ENCODE measurements at places on chromosomes 12 and 14.

GRCh38 chr14:95211721-95212504 lies 54.6 kb upstream of the DICER1 start:
- DNase-seq: no peak

- DNase-seq: no peak
Measured at GRCh38 chr12:2234646-2235350, 182.0 kb downstream of the CACNA1C start.

- DNase-seq: peak; percentile 73
Measured at GRCh38 chr12:111056618-111057521, 136.5 kb upstream of the MYL2 start.

DNA sequence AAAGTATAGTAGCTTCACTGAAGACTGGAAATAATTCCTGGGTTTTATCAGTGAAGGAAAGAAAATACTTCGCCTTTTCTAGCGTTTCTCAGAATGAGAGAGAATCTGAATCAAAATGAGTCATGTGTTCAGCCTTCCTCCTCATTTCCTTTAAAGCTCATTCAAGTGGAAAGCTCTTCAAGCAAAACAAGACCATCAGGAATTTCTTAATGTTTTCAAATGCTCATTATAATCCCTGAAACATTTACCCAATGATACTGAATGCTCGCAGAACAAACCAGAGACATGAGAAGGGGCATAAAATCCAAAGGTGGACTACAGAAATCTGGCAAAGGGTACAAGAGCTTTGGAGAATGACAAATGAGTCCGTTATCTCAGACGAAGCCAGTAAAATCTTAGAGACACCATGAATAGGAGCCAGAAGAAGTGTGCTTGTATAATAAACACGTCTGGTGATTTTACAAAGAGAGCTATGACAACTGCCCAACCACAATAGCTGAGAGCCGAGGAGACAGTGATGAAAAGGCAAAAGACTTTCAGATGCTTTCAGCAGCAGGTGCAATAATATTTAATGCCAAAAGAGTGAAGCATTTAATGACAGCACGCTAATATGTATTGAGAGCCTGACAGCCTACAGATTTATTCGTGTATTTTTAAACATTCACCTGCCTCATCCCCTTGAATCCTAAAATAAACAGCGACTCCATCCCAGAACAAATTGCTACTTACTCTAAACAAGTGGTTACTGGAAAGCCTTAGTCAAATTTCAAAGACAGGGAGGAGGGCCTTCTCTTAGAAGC lies 19.0 kb downstream of the SPRING1 start:
- DNase-seq: no peak

DNA sequence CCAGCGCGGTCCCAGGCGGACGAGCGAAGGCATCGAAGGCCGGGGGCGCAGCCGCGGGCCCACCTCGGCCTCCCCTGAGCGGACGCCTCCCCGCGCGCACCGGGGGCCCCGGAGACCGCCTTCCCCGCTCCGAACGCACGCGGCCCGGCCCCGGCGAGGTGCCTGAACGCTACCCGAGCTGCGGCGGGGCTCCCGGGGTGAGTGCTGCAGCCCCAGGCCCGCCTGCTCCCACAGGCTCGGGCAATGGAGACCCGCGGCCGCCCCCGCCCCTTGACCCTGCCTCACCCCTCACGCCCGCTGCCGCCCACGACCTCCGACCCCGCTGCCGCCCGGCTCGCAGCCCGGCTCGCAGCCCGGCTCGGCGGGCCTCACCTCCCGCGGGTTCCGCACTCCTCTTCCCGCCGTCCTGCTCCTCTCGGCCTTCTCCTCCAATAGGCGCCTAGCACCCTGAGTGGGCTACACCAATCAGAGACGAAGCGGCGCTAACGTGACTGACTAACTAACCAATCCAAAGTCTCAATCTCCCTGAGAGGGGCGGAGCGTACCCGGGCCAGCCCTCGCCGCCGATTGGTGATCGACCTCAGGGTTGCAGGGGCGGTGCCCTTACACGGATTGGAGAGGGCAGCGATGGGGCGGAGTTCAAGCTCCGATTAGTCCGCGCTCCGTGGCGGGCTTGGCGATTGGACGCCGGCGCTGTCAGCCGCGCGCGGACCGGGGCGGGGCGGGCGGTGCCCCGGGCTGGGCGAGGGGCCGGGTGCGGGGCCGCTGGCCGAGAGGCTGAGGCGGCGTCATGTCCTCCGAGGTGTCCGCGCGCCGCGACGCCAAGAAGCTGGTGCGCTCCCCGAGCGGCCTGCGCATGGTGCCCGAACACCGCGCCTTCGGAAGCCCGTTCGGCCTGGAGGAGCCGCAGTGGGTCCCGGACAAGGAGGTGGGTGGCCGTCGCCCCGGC lies at the start of the genes XRCC3 and ZFYVE21:
XRCC3 (minus strand) TSS at position 400 of the 949 bp plus-strand sequence. CDS start 4,364 bp downstream, outside the sequence.
ZFYVE21 (plus strand) TSS at position 759 of the 949 bp plus-strand sequence; CDS start at position 791, 32 bp downstream.
- peak; percentile 100 for DNase-seq

DNA sequence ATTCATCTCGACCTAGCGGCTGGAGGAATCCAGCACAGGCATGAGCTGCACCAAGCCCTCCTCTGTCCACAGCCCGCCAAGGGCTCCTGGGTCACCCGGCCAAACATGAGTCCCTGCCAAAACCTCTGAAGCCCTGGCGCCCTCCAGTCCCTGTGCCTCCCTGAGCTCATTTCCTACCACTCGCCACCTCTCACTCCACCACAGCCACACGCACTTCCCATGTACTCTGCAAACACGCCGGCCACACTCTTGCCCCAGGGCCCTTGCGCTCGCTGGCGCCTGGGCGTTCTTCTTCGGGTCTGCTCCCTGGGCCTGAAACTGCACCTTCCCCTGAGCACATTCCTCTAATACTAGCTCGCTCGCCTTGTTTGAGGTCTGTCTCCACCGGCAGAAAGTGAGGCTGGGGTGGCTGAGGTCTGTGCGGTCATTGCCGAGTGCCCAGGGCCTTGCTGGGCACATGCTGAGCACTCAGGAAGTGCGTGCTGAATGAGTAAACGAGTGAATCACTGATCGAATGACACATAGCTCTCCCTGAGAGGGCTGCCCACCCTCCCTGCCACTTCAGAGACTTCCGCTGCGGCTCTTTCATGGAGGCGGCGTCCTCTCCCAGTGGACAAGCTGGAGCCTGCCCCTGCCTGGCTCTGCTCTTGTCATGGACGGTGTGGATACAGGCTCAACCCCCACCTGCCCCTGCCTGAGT lies 33.7 kb upstream of the DLK1 start:
- DNase-seq: no peak

- DNase-seq: no peak
Measured at GRCh38 chr14:38578278-38578681, 322.4 kb upstream of the CLEC14A start.

DNA sequence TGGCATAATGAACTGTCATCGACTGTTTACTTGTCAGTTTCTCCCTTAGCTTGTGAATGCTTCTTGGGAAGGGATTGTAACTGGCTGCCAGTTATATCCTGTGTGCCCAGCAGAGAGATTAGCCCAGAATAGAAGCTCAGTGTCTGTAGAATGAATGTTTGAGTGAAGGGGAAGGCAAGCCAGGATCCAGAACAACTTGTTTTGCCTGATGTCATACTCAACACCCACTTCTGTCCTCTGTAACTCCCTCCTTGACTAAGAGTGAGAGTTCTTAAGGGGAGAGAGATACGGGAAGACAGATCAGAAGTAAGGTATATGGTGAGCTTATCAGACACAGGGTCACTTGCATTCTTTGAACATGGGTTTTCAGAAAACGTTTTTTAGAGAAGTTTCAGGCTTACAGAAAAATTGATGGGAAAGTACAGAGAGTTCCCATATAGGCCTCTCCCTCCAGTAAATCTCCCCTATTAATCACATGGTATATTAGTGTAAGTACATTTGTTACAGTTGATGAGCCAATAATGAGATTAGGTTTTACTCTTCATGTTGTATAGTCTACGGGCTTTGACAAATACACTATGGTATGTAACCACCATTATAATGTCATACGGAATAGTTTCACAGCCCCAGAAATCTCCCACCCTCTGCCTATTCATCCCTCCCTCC lies 5.6 kb upstream of the SPPL3 start:
- no peak for DNase-seq

GRCh38 chr12:75439048-75439447 lies 41.5 kb upstream of the GLIPR1 start:
- no peak for DNase-seq

DNA sequence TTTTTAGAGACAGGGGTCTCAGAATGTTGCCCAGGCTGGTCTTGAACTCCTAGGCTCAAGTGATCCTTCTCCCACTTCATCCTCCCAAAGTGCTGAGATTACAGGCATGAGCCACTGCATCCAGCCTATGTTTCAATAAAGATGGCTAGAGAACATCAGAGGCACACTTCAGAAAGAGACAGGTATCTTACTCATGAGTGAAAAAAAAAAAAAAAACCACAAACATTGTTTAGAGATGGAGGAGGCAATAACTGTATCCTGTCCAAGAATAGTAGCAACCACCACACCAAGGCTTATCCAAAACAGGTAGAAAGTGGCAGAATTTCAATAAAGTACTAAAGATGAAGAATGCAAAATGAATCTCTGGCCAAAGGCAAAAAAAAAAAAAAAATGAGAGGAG lies 30.3 kb downstream of the EEA1 start:
- DNase-seq: no peak

- no peak for DNase-seq
Measured at GRCh38 chr14:77623201-77623600, 6.8 kb upstream of the SPTLC2 start.

GRCh38 chr14:99664058-99664936 lies 19.4 kb downstream of the HHIPL1 start:
- no peak for DNase-seq

DNA sequence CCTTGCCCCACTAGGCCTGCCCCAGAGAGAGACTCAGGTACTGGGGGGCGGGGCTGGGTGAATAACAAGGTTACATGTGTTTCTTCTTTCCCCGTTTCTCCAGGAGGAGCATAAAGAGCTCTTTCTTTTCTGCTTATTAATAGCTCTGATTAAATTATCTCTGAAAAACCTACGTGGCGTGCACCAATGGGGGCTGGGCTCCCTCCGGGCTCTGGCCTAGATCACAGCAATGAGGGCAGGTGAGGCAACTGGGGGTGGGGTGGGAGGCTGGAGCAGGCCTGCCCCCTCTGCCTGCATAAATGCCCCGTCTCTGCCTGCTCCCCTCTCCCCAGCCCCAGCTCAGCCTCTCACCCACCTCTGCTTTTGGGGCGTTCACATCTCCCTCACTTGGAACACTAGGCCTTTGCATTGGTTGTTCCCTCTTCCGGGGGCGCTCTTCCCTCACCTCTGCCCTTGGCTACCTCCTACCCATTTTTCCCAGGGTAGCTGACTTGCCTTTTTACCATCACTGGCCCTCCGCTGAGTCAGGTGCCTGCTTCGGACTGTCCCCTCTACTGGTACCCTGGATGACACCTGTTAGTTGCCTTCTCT lies 4.1 kb upstream of the FAM222A start:
- DNase-seq: no peak

DNA sequence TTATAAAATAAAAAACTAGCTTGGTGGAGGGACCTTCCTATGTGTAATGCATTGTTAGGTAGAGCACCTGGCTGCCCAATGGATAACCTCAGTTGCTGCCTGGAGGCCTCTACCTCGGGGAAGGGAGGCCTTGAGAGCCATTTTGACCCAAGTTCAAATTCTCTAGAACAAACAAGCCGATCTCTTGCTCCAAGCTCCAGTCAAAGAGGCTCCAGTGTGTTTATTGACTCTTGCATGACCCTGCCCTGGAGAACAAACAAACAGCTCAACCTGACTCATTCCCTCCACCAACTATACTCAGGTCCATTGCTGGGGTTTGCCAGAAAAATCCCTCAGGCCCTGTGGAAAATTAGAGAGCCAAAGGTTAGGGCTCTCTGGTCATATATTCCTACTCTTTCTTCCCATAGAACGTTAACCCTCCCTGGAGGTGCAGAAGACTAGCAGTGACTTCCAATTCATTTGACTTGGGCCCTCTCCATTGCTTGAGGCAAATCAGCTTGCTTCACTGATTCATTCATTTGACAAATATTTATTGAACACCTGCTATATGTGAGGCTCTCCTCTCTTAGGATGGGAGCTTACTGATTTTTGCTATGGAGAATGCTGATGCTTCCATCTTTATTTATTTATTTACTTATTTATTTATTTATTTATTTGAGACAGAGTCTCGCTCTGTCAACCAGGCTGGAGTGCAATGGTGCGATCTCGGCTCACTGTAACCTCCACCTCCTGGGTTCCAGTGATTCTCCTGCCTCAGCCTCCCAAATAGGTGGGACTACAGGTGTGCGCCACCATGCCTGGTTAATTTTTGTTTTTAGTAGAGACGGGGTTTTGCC lies 73.7 kb upstream of the CISTR start:
- no peak for DNase-seq

DNA sequence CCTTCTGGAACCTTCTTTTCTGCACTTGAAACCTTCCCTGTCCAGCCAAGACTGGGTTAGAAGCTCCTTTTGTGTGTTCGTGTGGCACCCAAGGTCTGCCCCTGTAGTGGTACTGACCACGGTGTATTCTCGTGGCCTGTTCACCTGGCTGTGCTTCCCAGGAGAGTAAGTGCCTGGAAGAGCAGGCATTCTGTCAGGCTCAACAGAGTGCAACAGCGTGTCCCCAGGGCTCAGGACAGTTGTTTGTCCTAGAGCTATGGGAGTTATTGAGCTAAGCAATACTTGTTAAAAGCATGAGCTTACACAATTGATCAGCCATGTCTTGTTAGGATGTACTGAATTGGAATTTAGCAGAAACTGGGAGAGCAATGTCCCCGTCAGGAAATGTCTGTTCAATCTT lies 12.9 kb upstream of the SLC38A2 start:
- DNase-seq: no peak

DNA sequence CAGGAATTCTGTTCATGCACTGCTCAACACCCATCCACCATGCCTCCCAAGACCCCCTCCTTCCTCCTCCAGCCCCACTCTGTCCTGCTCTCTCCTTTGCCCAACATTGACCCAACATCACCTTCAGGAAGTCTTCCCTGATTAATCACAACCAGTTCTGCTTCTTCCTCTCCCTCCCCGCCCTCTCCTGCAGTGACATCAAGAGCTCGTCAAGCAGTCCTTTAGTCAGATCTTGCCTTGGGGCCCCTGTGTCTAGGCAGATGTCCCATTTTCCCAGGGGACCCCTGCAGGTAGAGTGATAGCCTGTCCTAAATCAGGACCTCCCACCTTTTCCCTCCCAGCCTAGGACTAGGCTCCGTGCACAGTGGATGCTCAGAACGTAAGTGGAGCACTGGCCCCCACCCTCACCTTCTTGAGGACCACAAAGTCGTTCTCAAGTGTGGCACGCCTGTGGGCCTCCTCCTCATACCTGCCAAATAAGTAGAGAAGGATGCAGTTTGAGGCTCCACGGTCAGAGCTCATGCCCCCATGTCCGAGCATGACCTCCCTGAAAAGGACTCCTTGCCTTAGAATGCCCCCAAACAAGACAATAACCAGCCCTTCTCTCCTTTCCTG lies 2.3 kb downstream of the KRT78 start:
- DNase-seq: no peak

GRCh38 chr12:110694330-110694901 lies 5.5 kb upstream of the HVCN1 start:
- DNase-seq: no peak

DNA sequence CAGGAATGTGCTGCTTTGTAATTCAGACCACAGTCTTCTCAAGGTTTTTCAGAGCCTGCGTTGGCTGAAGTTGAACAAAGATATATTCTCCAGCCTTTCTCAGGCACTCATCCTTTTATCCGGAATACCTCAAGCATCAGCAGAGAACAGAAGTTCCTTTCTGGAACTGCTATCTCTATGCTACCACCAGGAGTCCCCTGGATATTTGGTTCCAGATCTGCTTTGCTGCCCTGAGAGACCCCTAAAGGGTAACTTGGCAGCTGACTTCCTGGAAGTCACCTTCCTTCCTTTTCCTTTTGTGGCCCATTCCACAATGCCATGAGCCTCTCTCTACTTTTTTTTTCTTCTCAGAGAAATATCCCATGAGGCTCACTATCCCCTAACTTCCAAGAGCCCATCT lies 188.2 kb downstream of the PLCZ1 start:
- no peak for DNase-seq

GRCh38 chr12:116241157-116241759 lies 36.2 kb downstream of the MED13L start:
- no peak for DNase-seq

Measured in activated T-cell treated with anti-CD3 and anti-CD28 coated beads, Interleukin-2, amount 50 U/mL, for 48 hours (primary cell).